Activated CD4-positive, alpha-beta memory T cell treated with anti-CD3 and anti-CD28 coated beads, Interleukin-2, amount 10 ng/mL, durations not matched to agents 7 days and 5 days (primary cell): ENCODE measurements at places on chromosomes 2 and 18. TPM values are rescaled to one million over a fixed set of nuclear protein-coding genes. Genes with fewer than 3 reads are reported as not detected.

CYRIA gene
- 0.05 TPM for total RNA-seq

SERPINB4 gene
- total RNA-seq, result not detected

DNA sequence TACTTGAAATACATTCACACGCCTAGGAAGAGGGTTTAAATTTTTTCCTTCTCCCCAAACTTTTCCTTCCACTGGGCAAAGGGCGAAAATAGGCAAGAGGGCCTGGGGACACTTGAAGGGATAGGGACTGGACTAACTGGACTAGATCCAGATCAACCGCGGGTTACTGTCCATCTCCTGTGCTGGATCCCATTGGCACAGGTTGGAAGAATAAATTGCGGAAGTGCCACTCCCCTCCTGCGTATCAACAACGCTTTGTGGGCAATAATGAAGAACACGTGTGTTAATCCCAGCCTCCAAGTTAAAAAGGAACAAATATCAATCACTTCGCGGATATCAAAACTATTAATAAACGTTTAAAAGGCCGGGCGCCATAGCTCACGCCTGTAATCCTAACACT lies 1.7 kb upstream of the FZD5 start:
- no peak for DNase-seq
- H3K36me3 ChIP-seq, result no peaks in the 10 kb centered on the region
- peaks cover 46% of the 10 kb centered on the region for H3K27me3 ChIP-seq
- no peak overlapping the region for H3K4me3 ChIP-seq
- H3K4me1 ChIP-seq, result peaks cover 33% of the 10 kb centered on the region
- H3K27ac ChIP-seq, result no peak overlapping the region

MSH2 gene
- total RNA-seq, result 39.0 TPM

- no peaks in the 10 kb centered on the region for H3K27me3 ChIP-seq
- H3K36me3 ChIP-seq, result no peaks in the 10 kb centered on the region
- DNase-seq, result no peak
- no peaks in the 10 kb centered on the region for H3K4me1 ChIP-seq
- no peak overlapping the region for H3K27ac ChIP-seq
Measured at GRCh38 chr2:824954-825353, 125.7 kb upstream of the SNTG2 start.

TUBA3D gene
- not detected for total RNA-seq

LIPT1 gene
- 7.3 TPM for total RNA-seq

DNAJB2 gene
- 57.0 TPM for total RNA-seq

DNA sequence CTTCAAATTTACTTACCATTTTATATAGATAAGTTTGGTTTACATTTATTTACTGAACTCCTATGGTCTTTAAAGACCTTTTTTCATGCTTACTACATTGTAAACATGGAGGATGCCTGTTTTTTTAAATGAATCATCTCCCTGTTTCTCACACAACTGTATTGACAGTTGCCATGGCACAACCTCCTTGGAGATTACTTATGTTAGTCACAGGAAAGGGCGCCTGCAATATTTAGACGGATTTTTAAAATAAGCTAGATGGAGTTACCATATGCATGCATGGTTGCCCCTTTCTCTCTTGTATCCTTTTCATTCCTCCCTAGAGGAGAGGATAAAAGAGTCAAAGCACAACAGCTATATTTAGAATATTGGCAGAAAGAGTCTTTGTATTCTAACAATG lies 34.8 kb upstream of the CCDC102B start:
- H3K36me3 ChIP-seq, result no peaks in the 10 kb centered on the region
- no peak overlapping the region for H3K4me3 ChIP-seq
- H3K27ac ChIP-seq, result no peak overlapping the region
- H3K27me3 ChIP-seq, result no peaks in the 10 kb centered on the region
- DNase-seq, result no peak

- no peak overlapping the region for H3K4me3 ChIP-seq
- no peaks in the 10 kb centered on the region for H3K4me1 ChIP-seq
- no peak overlapping the region for H3K27ac ChIP-seq
Measured at GRCh38 chr2:48719480-48720177, 35.9 kb downstream of the LHCGR start.

GPR55 gene
- 7.4 TPM for total RNA-seq

CD8A gene
- total RNA-seq, result 4.8 TPM

DNA sequence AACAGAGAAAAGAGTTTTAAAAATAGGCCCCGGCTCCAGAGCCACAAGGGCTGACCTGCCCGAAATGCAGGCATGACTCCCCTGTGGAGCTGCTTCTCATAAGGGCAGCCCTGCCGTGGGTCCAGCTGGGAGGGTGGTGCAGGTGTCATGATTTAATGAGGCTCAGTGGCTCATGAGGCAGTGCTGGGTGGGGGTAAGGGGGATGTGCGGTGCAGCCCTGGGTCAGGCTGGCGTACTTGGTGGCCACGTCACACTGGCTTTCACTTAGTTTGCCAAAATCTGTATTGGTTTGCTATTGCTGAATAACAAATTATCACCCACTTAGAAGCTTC lies 33.6 kb downstream of the HJURP start:
- no peak overlapping the region for H3K4me3 ChIP-seq
- H3K27ac ChIP-seq, result no peak overlapping the region
- no peaks in the 10 kb centered on the region for H3K36me3 ChIP-seq
- H3K27me3 ChIP-seq, result peaks cover 10% of the 10 kb centered on the region
- DNase-seq, result no peak
- no peaks in the 10 kb centered on the region for H3K4me1 ChIP-seq

MBOAT2 gene
- total RNA-seq, result 5.1 TPM

- H3K27ac ChIP-seq, result no peak overlapping the region
- no peak overlapping the region for H3K4me3 ChIP-seq
- no peak for DNase-seq
- H3K4me1 ChIP-seq, result no peaks in the 10 kb centered on the region
- peaks cover 6% of the 10 kb centered on the region for H3K36me3 ChIP-seq
Measured at GRCh38 chr2:30482011-30482410, 35.0 kb downstream of the LCLAT1 start.

GRCh38 chr2:62971936-62972335 lies 78.7 kb upstream of the OTX1 start:
- H3K36me3 ChIP-seq, result no peaks in the 10 kb centered on the region
- DNase-seq, result no peak
- H3K4me1 ChIP-seq, result no peaks in the 10 kb centered on the region
- H3K27me3 ChIP-seq, result no peaks in the 10 kb centered on the region
- no peak overlapping the region for H3K4me3 ChIP-seq

GRCh38 chr18:67766930-67767329 lies 250.4 kb upstream of the DSEL start:
- no peaks in the 10 kb centered on the region for H3K4me1 ChIP-seq
- no peaks in the 10 kb centered on the region for H3K36me3 ChIP-seq
- H3K27ac ChIP-seq, result no peak overlapping the region
- DNase-seq, result no peak

DNA sequence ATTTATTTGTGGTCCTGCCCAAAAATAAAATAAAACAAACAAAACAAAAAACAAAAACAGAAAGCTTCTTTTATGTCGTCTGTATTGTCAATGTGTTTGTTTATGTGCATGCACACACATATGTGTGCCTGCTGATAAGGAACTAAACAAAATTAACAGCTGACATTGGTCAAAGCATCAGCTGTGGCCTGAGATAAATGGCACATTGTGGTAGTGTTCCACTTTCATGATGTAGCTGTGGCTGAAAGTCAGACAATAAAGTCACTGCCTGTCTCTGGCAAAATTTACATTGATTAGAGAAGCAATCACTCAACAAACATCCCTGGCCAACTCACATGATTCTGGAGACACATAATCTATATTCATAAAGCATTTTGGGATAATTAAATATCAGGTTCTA lies 203.4 kb upstream of the PIK3C3 start:
- H3K27ac ChIP-seq, result no peak overlapping the region
- no peaks in the 10 kb centered on the region for H3K27me3 ChIP-seq
- H3K36me3 ChIP-seq, result no peaks in the 10 kb centered on the region
- DNase-seq, result no peak

DNA sequence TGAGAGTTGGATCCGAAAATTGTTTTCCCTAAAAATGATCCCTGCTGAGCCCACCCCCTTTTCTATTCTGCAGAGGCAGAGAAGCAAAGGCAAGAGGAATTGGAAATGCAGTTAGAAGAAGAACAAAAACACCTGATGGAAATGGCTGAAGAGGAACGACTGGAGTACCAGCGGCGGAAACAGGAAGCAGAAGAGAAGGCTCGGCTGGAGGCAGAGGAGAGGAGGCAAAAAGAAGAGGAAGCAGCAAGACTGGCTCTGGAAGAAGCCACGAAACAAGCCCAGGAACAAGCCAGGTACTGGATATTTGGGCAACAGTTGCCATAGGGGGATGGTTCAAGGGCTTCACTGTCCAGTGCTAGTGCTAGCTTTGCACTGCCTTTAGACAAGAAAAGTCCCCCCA lies 41.7 kb downstream of the SUMO1 start:
- DNase-seq, result no peak
- no peak overlapping the region for H3K27ac ChIP-seq
- no peaks in the 10 kb centered on the region for H3K36me3 ChIP-seq
- peaks cover 12% of the 10 kb centered on the region for H3K27me3 ChIP-seq
- no peak overlapping the region for H3K4me3 ChIP-seq
- H3K4me1 ChIP-seq, result no peaks in the 10 kb centered on the region

- H3K36me3 ChIP-seq, result peaks cover 33% of the 10 kb centered on the region
- peaks cover 45% of the 10 kb centered on the region for H3K4me1 ChIP-seq
- peak overlapping the region; percentile 18 for H3K4me3 ChIP-seq
- H3K27me3 ChIP-seq, result no peaks in the 10 kb centered on the region
- H3K27ac ChIP-seq, result no peak overlapping the region
Measured at GRCh38 chr2:53784436-53784835, 2.3 kb downstream of the ASB3 start.

- H3K4me1 ChIP-seq, result peaks cover 72% of the 10 kb centered on the region
- peaks cover 4% of the 10 kb centered on the region for H3K36me3 ChIP-seq
Measured at GRCh38 chr2:63053889-63054602, 3.4 kb downstream of the OTX1 start.

TCF7L1 gene
- 0.08 TPM for total RNA-seq

DNA sequence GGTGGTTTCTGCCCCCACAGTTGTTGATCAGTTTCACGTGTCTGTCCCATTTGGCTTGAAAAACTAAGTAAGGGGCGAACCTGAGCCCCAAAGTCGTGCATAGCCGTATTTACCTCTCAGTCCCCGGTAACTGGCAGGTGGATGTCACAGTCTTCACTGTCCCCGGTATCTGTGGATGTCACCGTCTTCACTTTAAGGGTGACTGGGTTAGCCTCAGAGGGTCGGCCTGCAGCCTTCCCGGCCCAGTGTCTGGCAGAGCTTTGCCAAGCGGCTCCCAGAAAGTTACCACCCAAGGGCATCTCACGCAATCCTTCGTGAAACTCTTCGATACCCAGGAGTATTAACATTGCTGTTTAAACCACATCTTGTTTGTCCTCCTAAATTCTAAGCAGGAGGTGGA lies 125.3 kb upstream of the CTDP1 start:
- H3K27me3 ChIP-seq, result no peaks in the 10 kb centered on the region
- no peak for DNase-seq
- H3K27ac ChIP-seq, result no peak overlapping the region
- no peaks in the 10 kb centered on the region for H3K4me1 ChIP-seq
- no peak overlapping the region for H3K4me3 ChIP-seq
- no peaks in the 10 kb centered on the region for H3K36me3 ChIP-seq

DNA sequence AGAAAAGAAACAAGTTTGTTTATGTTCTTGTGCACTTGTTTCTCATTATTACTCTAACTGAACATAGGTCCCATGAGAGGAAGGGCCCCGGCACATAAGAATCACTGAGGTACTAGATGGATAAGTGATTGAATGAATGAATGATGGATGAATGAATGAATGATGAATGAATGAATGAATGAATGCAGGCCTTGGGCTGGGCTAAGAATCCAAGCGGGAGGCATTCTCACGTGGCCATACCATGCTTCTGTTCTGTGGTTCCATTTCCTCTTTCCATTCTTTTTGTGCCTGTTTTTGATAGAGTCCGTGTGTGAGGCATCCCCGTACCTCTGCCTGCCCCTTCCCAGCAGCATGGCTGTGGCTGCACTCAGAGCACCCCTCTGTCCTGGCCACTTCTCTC lies 94.8 kb downstream of the SH3BP4 start:
- no peak overlapping the region for H3K4me3 ChIP-seq
- peaks cover 20% of the 10 kb centered on the region for H3K4me1 ChIP-seq
- H3K27ac ChIP-seq, result no peak overlapping the region
- peaks cover 11% of the 10 kb centered on the region for H3K27me3 ChIP-seq

DNA sequence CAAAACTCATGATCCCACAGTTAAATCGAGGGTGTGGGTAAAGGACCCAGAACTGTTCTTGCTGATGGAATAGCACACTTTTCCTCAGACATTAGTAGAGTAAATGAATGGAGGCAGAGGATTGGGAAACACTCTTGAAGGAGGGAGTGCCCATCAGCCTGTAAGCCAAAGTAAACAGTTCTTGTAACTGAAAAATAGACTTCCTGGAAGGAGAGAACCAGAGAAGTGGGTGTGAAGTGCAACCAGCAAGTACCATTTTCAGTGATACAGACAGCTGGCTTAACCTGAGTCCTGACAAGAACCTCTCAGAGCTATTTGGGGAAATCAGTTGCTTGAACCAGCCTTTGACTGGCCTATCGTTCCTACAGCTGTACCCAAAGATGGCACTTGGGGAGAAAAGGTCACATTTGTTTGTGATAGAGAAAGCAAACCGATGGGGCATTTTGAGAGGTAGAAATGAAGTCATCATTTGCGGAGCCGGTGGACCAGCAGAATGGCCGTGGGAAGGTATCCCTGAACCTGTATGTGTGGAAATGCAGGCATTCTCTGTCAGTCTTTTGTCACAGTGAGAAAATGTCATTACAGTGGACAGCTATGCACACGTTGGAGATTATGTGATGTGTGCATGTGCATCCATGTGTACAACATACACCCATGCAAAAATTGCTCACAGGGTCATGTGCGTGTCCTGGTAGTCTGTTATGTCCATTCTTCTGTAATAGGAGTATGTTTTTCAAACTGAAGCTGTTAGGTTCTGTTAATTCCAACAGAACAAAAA lies 17.8 kb downstream of the CRIM1 start:
- H3K27ac ChIP-seq, result no peak overlapping the region
- no peak for DNase-seq
- no peak overlapping the region for H3K4me3 ChIP-seq
- peaks cover 5% of the 10 kb centered on the region for H3K27me3 ChIP-seq
- no peaks in the 10 kb centered on the region for H3K36me3 ChIP-seq

GRCh38 chr2:67219651-67220050 lies 177.5 kb upstream of the ETAA1 start:
- no peaks in the 10 kb centered on the region for H3K4me1 ChIP-seq
- H3K36me3 ChIP-seq, result no peaks in the 10 kb centered on the region
- DNase-seq, result no peak

NT5DC4 gene
- not detected for total RNA-seq

- peak overlapping the region; percentile 79 for H3K4me3 ChIP-seq
- no peaks in the 10 kb centered on the region for H3K36me3 ChIP-seq
- H3K4me1 ChIP-seq, result peaks cover 14% of the 10 kb centered on the region
- DNase-seq, result no peak
Measured at GRCh38 chr2:27122791-27123190, 824 bp upstream of the ABHD1 start.

GKN2 gene
- total RNA-seq, result not detected

- no peak overlapping the region for H3K27ac ChIP-seq
- peaks cover 18% of the 10 kb centered on the region for H3K36me3 ChIP-seq
- H3K4me3 ChIP-seq, result no peak overlapping the region
Measured at GRCh38 chr2:205053827-205054410, 508.6 kb downstream of the PARD3B start.

- no peak for DNase-seq
- H3K27me3 ChIP-seq, result no peaks in the 10 kb centered on the region
- peaks cover 54% of the 10 kb centered on the region for H3K36me3 ChIP-seq
- no peaks in the 10 kb centered on the region for H3K4me1 ChIP-seq
- H3K4me3 ChIP-seq, result no peak overlapping the region
- no peak overlapping the region for H3K27ac ChIP-seq
Measured at GRCh38 chr2:98528349-98528748, 80.0 kb downstream of the COA5 start.

- H3K4me1 ChIP-seq, result peaks cover 2% of the 10 kb centered on the region
- H3K27ac ChIP-seq, result no peak overlapping the region
- DNase-seq, result no peak
- H3K27me3 ChIP-seq, result no peaks in the 10 kb centered on the region
- no peak overlapping the region for H3K4me3 ChIP-seq
Measured at GRCh38 chr18:49322765-49323490, 137.5 kb downstream of the DYM start.

TNS1 gene
- total RNA-seq, result 3.2 TPM
